ENCODE measurements at places on chromosomes 5 and 9. TPM values are rescaled to one million over a fixed set of nuclear protein-coding genes. Genes with fewer than 3 reads are reported as not detected.

DNA sequence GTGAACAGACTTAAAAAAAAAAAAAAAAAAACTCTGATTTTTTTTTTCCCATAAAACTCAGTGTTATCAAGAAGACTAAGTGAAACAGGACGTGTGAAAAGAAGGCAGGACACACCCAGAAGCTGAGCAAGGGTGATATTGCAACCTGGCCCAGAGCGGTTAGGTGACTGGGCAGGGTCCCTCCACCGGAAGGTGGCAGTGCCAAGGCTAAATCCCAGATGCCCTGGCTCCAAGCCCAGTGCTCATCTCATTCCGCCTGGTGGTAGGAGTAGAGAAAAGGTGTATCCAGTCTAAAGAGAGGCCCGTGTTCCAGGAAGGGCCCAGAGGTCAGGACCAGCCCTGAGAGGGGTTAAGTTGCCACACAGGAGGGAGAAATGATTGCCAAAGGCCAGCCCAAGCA is 51.5 kb upstream of the SAP30L start:
- no peak for DNase-seq

The ITGA1 gene
- 29.2 TPM for total RNA-seq

- DNase-seq, result peak; percentile 34
Observed at GRCh38 chr5:41414598-41414997, 95.8 kb downstream of the PLCXD3 start.

The ERAP2 gene
- 6.1 TPM for total RNA-seq

The ARRDC3 gene
- total RNA-seq, result 16.5 TPM

The CARD6 gene
- total RNA-seq, result 6.4 TPM

- DNase-seq, result no peak
Observed at GRCh38 chr9:87567001-87567400, 69.3 kb downstream of the DAPK1 start.

The C1QTNF3 gene
- 1.1 TPM for total RNA-seq

The SETX gene
- 22.3 TPM for total RNA-seq

- DNase-seq, result no peak
Observed at GRCh38 chr5:116498503-116499048, 76.0 kb downstream of the SEMA6A start.

The SPRY4 gene
- 8.3 TPM for total RNA-seq

DNA sequence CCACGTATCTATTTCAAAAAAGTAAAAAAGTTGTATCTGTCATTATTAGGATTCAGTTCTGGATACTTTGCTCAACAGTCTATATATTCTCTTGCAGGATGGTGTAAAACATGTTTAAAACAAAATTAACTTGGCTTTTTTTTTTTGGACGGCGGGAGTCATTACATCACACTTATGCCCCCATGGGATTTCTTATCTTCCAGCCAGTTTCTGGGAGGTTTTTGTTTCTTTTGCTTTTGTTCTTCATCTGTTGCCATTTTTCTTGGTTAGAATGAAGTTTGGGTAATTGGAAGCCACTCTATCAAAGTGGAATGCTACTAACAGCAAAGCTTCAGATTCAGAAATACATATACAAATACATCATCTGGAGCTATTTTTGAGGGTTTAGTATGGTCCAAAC is 1.8 kb upstream of the STARD4 start:
- DNase-seq, result no peak

The ADAMTSL1 gene
- total RNA-seq, result 0.97 TPM

- no peak for DNase-seq
Observed at GRCh38 chr5:27402828-27403227, 364.4 kb upstream of the CDH9 start.

DNA sequence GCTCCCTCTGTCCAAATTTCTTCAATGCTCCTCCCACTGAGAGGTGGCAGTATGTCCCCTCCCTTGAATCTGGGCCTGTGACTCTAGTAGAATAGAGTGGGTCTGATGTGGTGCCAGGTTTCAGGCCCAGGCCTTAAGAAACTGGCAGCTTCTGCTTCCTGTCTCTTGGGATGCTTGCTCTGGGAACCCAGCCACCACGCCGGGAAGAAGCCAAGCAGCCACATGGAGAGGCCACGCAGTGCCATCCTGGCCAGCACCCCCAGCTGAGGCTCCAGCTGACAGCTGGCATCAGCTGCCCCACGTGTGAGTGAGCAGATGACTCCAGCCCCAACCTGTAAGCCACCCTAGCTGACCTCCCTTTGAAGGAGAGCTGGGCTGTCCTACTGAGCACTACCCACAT is 7.3 kb upstream of the TSPAN17 start:
- peak; percentile 87 for DNase-seq

The NRG2 gene
- 1.9 TPM for total RNA-seq

DNA sequence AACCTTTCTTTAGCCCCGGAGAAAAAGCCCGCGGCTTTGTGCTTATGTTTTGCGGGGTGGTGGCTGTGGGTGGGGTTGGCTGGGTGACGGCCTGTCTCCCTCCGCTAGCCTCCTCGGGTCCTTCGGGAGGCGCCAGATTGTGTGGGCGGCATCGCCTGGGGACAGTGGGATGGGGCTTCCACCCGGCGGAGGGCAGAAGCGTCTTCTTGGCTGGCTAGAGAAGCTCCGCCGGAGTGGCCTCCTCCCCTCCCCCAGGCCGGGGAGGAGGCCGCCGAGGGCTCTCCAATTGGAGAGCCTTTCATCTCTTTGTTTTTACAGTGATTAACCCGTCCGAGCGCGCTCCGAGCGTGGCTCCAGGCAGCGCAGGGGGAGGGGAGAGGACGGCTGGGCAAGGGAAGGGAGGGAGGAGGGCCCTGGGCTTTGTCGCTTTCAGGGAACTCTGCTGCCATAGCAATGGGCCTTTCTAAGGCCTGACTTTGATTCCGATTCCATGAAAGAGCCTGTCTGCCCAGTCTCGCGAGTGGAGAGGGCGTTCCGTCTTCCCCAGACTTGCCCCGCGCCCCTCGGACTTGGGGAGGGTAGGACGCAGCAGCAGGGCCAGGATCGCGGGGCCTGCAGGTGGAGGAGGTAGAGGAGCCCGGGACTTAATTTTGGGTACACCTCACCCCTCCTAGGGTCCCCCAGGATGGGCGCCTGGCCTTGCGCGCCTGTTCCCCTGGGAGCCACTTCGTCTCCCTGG is 36.7 kb upstream of the TIFAB start:
- DNase-seq, result no peak

GRCh38 chr9:134590240-134591081 is 51.1 kb upstream of the COL5A1 start:
- DNase-seq, result no peak

DNA sequence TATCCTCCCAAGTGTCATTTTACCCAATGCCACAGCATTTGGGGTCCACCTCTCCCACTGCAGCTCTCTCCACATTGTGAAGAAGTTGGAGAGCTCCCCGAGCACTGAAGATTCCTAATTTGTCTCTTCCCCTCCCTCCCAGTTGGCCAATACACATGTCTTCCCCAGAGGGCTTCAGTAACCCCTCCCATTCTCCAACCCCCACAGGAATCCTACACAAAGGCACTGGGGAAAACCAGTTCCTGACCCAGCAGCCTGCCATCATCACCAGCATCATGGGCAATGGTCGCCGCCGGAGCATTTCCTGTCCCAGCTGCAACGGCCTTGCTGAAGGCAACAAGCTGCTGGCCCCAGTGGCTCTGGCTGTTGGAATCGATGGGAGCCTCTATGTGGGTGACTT is 87.3 kb upstream of the WWC1 start:
- no peak for DNase-seq

The FAM221B gene
- total RNA-seq, result not detected

The PRDM9 gene
- total RNA-seq, result not detected

- no peak for DNase-seq
Observed at GRCh38 chr5:125976421-125977000, 446.7 kb upstream of the GRAMD2B start.

- no peak for DNase-seq
Observed at GRCh38 chr9:27310582-27310981, 13.6 kb upstream of the EQTN start.

- DNase-seq, result no peak
Observed at GRCh38 chr9:120932086-120932823, 5.7 kb upstream of the TRAF1 start.

Measured in left ventricle myocardium superior (tissue), 1 donor.